CD14-positive monocyte (primary cell): ENCODE measurements at places on chromosomes 12 and 14.
A peak's percentile ranks its signal among the peaks of the same experiment; 100 is the strongest.

GRCh38 chr12:67290378-67290777, 21.2 kb downstream of the CAND1 start:
- no peak for DNase-seq

GRCh38 chr14:99263564-99264330, 8.2 kb downstream of the BCL11B start:
- no peak for DNase-seq

GRCh38 chr12:96130396-96131059, 63.6 kb upstream of the ELK3 start:
- DNase-seq, result no peak

DNA sequence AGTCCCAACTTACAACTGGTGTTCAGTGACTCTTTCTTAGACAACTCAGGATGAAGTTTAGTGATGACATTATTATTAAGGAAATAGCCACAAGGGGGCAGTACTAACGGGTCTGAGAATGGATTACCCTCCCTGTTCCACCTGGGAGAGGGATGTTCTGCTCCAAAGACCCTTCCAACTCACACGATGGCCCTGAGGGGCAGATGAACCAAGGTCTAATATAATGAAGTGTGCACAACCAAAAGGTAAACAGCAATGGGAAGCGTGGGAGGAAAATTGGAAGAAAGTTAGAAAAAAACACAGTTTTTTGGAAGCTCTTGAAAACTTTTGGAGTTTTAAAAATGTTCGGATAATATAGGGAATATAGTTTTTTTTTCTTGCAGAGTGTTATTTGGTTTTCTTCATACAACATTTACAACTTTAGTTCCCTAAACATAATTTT, 24.0 kb downstream of the FGF6 start:
- peak; percentile 21 for DNase-seq

GRCh38 chr12:31658471-31659086, 909 bp upstream of the ETFBKMT start:
- no peak for DNase-seq

DNA sequence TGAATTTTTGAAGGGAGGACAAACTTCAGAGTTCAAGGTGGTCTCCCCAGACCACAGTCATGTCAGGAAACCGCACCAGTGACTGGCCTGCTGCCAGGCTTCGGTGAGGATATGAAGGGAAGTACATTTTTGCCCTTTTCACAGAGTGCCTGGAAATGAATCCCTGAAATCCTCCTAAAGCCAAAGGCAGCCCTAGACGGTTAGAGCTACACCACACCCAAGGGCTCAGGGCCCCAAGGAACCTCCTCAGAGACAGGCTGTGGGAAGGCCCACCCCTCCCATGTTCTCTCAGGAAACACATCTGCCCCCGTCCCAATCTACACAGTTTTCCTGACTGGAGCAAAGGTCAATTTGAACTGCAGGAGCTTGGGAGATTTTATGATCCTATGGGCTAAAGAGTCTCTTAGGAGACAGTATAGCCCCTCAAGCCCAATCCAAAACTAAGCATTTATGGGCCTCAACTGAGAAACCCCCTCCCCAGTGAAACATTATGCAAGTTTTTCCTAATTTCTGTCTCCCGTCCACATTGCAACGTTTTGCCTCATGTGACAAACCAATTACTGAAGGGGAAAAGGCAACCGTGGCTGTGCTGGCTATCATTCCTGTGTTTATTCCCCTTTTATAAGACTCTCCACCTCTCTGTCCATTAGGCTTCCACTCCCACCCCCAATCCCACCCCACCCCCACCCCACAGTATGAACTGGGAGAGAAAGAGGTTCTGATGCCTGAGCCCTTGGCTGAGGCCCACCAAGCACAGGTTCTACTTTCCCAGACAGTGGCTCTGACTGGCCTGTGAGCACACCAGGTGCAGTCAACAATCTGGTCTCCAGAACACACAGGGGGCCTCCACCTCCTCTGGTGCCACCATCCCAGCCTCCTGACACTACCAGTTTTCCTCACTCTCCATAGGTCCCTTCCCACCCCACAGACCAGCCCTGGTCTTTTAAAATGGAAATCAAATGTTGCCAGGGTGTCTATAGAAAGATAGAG, 9.6 kb upstream of the RNASE1 start:
- DNase-seq, result no peak

- DNase-seq, result no peak
These were observed 31.1 kb downstream of the CLEC2D start for GRCh38 chr12:9700606-9700956.

DNA sequence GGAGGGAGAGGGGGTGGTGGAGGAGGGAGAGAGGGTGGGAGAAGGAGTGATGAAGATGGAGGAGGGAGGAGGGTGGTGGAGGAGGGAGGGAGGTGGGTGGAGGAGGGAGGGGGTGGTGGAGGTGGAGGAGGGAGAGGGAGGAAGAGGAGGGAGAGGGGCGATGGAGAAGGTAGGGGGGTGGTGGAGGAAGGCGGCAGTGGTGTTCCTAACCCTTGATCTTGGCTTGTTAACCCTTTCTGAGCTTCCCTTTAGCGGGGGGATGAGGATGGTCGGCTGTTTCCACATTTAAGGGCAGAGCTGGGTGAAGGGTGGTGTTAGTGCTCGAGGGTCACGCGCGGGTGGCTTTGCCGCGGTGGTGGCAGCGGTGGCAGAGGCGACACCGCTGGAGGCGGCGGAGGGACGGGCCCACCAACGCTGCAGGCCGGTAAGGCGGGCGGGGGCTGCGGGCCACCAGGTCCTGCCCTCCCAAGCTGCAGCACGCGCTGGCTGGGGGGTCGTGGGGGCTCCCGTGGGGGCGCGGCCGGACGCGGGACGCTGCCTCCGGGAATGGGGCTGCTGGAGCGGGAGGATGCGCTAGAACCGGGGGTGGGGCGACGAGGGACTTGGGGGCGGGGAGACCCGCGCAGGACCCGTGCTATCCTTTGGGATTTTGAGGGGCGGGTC, 156.3 kb downstream of the PTPN11 start:
- no peak for DNase-seq

DNA sequence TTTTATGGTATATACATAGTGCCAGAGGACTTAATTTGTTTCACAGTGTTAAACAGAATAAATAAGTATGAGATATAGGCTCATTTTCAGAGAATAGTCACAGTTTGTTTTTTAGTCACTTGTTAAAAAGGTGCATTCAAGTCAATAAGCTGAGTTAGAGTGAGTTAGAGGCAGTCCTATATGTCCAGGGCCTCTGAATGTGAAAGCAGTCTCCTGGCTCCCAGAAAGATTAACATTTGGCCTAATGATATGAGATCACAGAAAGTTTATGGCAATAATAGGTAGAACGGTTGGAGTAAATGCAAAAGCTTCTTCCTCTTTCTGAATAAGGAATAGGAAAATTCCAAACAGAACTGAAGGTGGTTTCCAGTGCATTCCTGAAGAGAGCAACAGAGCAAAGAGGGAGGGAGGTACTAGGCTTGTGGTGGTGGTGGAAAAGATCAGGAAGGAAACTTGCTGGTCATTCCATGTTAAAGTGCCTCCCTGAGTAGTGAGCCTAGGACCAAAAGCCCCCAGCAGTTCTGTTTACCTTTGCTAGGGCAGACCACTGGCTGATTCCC, 54.4 kb downstream of the SLC38A4 start:
- DNase-seq, result no peak

GRCh38 chr12:117142094-117142493, 42.9 kb upstream of the TESC start:
- no peak for DNase-seq

DNA sequence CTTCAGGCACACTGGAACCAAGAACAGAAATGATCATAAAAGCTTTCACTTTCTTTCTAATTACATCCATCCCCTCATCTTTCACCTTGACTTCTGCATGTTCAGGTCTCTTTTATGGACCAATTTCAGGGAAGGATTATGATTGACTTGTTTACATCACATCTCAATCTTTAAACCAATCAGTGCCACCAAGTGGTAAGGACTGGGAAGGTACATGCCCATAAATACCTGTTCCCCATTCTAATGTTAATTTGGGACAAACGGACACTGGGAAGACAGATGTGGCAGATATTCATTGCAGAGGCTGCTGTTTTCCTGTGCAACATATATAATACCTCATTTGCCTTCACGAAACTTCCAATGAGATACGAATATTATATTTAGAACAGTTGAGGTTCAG, 978.1 kb downstream of the GALC start:
- DNase-seq, result no peak

DNA sequence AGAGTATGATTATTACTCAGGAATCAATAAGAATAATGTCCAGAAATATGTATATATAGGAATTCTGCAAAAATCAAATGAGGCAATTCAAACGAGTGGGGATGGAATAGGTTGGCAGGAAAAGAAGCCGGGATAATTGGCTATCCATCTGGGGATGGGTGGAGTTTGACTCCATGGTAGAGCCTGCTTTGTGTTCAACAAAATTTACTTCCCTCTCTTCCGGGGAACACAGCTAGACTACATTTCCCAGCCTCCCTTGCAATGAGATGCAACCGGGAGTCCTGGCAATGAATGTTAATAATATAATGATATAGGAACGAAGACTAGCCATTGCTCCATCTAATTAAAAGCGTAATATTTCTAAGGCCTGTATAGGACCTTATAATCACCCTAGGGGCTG, 146.6 kb downstream of the EFCAB11 start:
- no peak for DNase-seq

- peak; percentile 20 for DNase-seq
These were observed 1.4 kb downstream of the ETNK1 start for GRCh38 chr12:22626406-22626805.

GRCh38 chr14:104547310-104547997, 32.1 kb upstream of the C14orf180 start:
- DNase-seq, result no peak

- DNase-seq, result no peak
These were observed 37.2 kb downstream of the LRP6 start for GRCh38 chr12:12229556-12230092.

GRCh38 chr12:69000540-69001243, 67.7 kb upstream of the CPM start:
- DNase-seq, result no peak
